ENCODE measurements at places on chromosomes 2 and 18.

DNA sequence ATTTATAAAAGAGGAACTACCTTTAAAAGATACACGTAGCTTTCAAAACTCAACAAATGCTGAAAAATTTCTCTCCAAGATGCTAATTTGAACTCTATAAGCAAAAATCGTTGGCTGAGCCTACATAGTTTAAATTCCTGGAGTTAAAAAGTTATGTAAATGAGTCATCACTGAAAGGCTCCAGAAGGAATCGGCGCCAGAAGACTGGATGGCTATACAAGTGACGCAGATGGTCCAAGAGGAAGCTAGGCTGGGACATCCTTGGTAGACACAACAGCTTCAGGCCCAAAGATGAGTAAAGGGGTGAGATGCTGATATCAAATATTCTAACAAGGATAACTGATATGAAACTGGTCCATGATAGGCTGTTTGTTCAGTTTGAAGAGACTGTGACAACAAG, 22.8 kb upstream of the DNAH6 start:
- DNase-seq = no peak

- no peak for DNase-seq
These were observed 130.8 kb downstream of the SLC8A1 start for GRCh38 chr2:40321016-40321623.

- no peak for DNase-seq
These were observed 3.4 kb upstream of the ASNSD1 start for GRCh38 chr2:189657867-189658266.

- peak; percentile 8 for DNase-seq
These were observed 109.7 kb downstream of the SP100 start for GRCh38 chr2:230525682-230526081.

- DNase-seq = no peak
These were observed 109.7 kb downstream of the TMEM18 start for GRCh38 chr2:567496-567864.

DNA sequence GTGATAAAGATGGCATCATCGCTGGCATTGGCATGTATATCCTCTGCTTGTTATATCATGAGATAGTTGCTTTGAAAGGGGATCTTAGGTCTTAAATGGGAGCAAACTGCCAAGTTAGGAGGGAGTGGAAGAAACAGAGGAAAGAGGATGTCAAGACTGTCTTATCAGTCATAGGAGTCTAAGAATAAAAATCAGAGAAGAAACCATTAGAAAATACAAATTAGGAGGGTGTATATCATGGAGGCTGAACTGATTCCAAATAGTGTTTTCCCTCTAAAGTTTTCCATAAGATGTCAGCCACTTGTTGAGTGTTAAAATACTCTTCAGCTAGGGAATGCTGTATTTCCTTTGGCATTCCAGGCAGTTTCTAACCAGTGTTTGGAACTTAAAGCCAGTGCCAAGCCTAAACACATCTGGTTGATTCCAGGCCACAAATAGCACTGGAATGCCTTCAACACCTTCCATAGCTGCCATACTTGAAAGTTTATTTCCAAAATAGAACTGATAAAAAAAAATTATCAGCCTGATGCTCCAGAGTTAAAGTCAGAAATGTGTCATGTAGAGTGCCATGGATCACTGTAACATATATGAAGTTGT, 129.4 kb downstream of the ZEB2 start:
- no peak for DNase-seq

- DNase-seq = no peak
These were observed 137.5 kb upstream of the RNF152 start for GRCh38 chr18:62030091-62030985.

DNA sequence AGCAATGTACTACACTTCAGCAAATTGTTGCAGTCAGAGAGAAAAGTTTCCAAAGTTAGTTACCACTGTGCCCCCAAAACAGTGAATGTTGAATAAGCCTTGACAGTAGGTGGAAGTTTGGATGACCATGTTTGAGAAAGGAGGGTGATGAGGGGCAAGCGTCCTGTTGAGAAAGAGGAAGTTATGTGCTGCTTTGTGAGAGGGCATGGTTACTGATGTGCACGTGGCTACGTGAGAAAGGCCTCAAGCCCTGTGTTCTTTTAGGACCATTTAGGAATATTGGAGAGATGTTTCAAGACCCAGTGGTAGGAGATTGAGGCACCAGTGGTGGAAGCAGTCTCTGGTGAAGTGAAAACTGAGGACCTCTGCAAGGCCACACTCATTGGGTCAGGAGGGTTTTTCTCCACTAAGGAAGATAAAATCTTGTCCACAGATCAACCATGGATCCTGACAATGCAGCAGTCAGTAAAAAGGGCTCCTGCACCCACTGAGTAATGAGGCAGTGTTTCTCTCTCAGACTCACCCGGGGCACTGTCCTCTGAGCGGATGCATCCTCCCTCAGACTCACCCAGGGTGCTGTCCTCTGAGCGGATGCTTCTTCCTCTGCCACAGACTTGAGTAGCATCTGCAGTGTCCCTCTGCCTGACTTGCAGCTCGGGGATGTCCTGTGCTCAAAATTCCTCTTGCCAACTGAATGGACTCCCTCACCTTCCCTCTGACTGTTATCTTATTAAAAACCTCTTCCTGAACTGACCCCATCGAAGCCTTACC, 34.7 kb upstream of the ACTR3 start:
- DNase-seq = no peak

GRCh38 chr2:72883356-72883962, 3.7 kb upstream of the SPR start:
- no peak for DNase-seq

DNA sequence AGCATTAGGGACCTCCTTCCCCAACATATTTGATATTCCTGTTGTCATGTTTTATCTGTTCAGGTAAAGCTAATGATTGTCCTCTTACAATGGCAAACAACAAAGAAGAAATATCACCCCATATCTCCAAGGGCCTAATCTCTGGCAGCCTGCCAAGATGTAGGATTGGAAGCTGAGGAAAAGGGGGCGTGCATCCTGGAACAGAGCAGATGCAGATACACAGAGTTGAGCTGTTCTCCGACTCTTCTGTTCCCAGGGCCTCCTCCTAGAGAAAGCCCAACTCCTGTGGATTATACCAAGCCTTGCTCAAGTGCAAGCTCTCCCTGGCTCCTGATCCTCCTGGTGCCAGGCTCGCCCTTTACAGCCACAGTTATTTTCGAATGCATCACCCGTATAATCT, 35.2 kb upstream of the CD207 start:
- DNase-seq = no peak

DNA sequence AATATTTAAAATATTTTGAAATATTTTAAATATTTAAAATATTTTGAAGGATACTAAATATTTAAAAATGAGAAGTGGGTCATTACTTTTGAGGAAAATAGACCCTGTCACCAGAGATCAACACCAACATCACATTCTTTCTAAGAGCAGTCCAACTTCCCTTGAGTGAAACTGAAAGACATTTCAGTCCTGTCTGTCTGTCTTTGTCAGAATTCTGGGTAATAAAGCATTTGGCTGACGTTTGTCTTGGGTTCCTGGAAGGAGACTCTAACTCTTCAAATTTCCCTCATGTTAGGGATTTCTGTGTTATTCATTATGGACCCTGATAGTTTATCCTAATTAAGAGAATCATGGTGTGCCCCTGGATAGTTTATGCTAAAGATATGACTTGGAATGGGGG, 32.8 kb downstream of the TTC21B start:
- no peak for DNase-seq

DNA sequence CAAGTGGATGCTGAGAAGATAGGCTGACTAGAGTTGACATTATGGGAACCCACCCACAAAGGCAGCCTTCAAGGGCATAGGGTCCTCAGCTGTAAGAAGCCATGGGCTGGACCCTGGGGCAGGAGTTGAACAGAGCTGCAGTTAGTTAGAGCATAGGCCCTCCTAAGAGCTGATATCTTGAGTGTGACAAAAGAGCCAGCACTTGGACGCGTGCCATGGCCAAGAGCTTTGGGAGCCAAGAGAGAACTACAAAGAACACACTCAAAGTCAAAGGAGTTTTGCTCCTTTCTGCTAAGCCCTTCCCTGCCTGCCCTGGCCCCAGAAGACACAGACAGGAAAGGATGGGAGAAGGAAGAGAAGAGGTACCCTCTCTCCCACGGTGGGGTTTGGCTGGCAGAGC, 29.9 kb upstream of the AGAP1 start:
- DNase-seq = no peak

- no peak for DNase-seq
These were observed 16.9 kb downstream of the WNT10A start for GRCh38 chr2:218897394-218898108.

DNA sequence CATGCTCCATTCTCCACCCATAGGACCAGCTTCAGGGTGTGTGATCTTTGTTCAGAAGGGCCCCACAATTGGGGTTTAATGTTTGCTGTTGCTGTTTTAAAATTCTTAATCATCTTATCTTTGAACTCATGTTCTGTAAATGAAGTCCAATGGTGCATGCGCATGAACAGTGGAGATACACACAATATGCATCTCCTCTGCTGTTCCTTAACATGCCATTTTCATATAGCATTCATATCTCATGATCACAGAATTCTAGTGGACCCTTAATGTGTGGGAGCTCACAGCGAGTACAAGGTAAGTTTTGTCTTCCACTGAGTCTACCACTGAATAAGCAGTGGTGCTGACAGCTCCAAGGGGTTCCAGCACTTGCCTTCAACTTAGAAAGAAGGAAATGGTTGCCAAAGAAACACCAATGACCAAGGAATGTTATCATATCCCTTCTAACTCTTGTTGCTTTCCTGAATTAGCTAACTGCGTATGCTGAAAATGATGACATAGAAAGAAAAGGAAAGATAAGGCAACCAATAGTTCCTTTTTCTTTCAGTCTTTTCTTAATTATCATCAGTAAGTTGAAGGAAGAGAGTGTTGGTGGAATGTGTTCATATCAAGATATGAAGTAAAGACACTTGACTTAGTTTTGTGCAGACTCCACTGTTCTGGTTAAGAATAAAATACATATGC, 258.9 kb upstream of the FBXO11 start:
- DNase-seq = no peak

GRCh38 chr18:12679183-12679786, 21.4 kb upstream of the SPIRE1 start:
- DNase-seq = no peak

- no peak for DNase-seq
These were observed 365 bp upstream of the RAMP1 start for GRCh38 chr2:237859082-237859433.

DNA sequence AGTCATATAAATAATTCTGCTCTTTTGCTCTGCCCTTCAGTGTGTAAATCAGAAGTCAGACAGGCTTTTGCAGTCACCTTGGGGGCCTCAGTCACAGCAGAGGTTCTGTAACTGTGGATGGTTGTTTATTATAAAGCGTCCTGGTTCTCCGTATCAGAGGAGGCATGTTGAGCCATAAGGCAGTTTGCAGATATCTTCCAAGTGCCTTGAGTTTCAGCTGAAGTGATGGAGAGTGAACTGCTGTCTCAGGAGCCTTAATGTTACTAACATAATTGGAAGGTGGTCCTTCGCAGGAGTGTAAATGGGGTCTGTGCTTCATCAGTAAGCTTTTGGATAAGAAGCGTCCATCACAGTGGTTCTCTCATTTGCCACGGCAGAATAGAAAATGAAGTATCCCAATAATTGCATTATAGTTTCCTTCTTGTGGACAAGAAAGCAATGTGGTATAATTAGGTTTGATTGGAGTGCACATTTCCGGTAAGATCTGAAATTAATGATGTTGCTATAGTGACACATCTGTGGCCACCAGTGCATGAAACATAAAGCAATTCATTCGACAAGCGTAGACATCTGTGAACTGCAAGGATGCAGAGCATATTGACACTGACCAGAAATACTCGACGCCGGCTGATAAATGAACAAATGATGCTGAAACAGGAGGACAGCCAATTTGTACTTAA, 112.5 kb upstream of the NFATC1 start:
- DNase-seq = no peak

DNA sequence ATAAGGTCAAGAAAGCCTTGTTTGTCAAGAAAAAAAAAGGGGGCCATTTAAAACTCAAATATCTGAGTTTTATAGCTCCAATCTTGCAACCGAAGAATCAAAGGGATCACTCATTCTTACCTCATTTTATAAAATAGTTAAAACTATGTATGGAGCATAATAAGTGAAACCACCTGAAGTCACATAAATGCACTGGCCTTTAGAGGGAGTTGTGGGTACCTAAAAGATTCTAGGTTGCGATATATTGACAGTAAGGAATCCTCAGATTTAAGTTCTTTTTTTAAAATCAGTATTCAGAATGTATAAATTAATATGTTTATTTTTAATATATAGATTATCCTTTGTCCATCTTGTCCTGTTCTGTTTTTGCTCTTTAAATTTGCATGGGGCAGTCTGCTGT, 3.4 kb downstream of the ARHGAP28 start:
- DNase-seq = no peak

DNA sequence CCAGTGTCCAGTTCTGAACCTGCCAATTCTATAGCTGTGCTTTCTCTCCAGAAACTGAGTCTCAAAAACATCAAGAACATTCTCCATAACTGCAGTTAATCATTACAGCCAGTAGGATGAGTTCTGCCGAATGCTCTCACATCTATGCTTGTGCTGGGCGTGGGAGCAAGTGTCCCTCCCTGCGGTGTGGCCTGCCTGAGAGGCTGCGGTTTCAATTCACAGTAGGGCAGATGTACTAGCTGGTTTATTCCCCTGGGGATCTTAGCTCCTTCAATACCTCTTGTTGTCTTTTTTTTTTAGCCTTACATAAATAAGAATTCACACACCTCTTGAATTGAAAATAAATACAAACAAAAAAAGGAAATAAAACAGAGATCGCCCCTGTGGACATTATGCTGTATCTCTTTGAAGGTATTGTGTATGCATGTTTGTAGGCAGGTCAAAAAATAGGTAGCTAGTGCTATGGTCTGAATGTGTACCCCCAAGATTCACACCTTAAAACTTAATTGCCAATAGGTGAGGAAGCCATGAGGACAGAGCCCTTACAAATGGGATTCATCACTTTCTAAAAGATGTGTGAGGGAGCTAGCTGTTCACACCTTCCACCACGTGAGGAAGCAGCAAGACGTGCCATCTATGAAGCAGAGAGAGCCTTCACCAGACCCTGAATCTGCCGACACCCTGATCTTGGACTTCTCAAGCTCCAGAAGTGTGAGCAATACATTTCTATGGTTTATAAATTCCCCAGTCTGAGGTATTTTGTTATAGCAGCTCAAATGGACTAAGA, 74.3 kb downstream of the BCL2L11 start:
- no peak for DNase-seq

GRCh38 chr2:189933041-189933440, 129.5 kb downstream of the MSTN start:
- no peak for DNase-seq
